Activated CD8-positive, alpha-beta memory T cell treated with anti-CD3 and anti-CD28 coated beads for 4 hours (primary cell): ENCODE measurements at places on chromosomes 1 and 21.

DNA sequence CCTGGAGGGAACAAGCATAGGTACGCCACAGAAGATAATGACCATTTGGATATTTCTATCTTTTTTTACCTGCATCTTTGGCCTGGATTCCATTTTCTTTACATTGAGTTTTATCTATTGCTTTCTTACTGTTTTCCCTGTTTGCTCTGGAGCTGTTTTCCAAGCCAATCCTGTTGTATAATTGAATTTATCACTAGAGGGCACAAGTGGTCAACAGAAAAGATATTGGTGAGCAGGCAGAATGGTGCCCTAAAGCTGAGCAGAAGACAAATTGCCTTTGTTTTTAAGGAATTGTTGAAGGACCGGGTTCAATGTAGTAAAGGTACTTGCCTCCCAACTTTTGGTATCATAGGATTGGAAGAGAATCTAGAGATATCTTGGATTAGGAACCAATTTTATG lies 152.8 kb downstream of the PPP1R12B start:
- no peak for DNase-seq

DNA sequence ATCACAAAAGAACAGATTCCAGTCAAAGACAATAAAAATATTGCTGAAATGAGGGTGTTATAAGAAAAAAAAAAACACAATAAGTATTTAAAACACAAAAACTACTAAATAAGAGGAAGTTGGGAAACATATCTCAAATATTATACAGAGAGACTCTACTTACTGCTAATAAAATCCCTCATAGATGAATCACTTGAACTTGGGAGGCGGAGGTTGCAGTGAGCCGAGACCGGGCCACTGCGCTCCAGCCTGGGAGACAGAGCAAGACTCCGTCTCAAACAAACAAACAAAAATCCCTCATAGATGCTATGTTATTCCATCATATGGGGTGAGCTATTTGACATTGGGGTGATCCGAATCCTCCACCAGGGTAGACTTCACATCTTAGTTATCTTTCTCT lies 48.0 kb upstream of the ZNF281 start:
- no peak for DNase-seq

- DNase-seq = no peak
Observed at GRCh38 chr1:48659801-48660200, 116.9 kb downstream of the BEND5 start.

DNA sequence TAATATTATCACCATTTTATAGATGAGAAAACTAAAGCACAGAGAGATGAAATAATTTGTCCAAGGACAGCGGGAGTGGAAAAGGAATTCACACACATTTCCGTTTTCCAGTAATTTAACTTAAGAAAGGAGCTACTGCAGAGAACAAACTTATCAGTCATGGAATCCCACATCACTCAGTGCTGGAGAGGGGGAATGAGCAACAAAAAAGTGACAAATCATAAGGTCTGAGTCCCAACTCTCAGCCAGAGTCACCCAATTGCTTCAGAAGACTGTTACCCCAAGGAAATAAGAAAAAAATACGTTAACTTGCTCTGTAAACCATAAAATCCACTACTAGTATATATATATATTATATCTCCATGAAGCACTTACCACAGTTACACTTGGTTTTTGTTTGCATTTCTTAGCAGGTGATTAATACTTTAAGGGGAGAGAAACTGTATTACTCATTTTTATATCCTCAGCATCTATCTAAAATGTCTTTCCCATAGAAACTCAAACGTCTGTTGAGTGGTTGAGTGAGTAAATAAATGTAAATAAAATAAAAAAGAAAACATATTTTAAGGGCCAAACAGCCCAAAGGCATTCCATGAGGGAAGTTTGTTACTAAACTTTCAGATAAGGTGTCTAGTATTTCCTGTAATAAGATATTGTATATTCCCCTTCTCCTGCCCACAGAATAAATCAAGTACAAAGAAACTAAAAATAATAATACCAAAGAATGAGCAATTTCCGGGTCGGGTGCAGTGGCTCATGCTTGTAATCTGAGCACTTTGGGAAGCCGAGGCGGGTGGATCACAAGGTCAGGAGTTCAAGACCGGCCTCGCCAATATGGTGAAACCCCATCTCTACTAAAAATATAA lies 76.8 kb downstream of the SLC45A1 start:
- no peak for DNase-seq

GRCh38 chr1:102691592-102692090 lies 416.7 kb downstream of the COL11A1 start:
- no peak for DNase-seq

GRCh38 chr1:91383456-91383855 lies 21.2 kb downstream of the HFM1 start:
- no peak for DNase-seq

GRCh38 chr1:163709636-163710035 lies 387.9 kb downstream of the NUF2 start:
- no peak for DNase-seq
